ENCODE measurements at places on chromosomes 13 and 19.

GRCh38 chr13:75760131-75761021 lies 124.2 kb downstream of the LMO7 start:
- peak overlapping the region; percentile 28 for H3K4me3 ChIP-seq
- no peaks in the 10 kb centered on the region for H3K36me3 ChIP-seq
- H3K4me1 ChIP-seq = peaks cover 7% of the 10 kb centered on the region
- no peaks in the 10 kb centered on the region for H3K27me3 ChIP-seq

DNA sequence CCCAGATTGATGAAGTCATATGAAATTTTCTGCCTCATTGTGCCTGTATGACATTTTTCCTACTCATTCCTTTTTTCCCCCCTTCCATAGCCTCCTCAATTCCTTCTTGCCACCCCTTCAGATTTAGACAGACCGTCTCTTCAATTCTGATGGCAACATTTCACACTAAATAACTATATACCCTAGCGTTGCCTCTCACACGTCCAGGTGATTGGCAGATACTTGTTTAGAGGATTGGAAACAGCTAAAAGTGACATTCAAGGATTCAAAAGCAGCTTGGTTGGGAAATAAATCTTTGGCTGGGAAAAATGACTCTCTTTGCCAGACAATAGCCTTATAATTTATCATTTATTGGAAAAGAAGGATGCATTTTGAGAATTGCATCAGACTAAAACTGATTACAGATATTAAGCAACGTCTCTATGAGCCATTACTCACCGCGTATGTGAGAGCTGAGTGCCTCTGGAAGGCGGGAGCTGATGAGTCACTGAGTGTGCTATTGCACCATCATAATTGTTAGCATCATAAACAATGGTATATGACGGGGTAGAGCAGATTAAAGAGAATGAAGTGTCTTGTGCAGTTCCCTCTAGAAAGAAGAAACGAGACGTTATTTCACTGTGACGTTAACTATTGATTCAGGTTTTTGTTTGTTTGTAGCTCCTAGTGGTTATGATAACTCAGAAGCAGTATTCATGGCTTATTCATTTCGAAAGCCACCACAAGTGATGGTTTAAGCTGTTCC lies 61.1 kb upstream of the FAM216B start:
- no peaks in the 10 kb centered on the region for H3K36me3 ChIP-seq
- DNase-seq = no peak
- no peaks in the 10 kb centered on the region for H3K27me3 ChIP-seq
- no peak overlapping the region for H3K27ac ChIP-seq
- H3K4me1 ChIP-seq = no peaks in the 10 kb centered on the region
- H3K4me3 ChIP-seq = no peak overlapping the region

- peak overlapping the region; percentile 71 for H3K4me3 ChIP-seq
- no peaks in the 10 kb centered on the region for H3K27me3 ChIP-seq
- H3K36me3 ChIP-seq = peaks cover 25% of the 10 kb centered on the region
Measured at GRCh38 chr19:52007451-52007805, 583 bp downstream of the ZNF615 start.

- H3K4me3 ChIP-seq = no peak overlapping the region
- H3K36me3 ChIP-seq = peaks cover 46% of the 10 kb centered on the region
- H3K27ac ChIP-seq = no peak overlapping the region
- no peak for DNase-seq
- no peaks in the 10 kb centered on the region for H3K4me1 ChIP-seq
Measured at GRCh38 chr13:46747031-46747820, 49.7 kb downstream of the ESD start.

DNA sequence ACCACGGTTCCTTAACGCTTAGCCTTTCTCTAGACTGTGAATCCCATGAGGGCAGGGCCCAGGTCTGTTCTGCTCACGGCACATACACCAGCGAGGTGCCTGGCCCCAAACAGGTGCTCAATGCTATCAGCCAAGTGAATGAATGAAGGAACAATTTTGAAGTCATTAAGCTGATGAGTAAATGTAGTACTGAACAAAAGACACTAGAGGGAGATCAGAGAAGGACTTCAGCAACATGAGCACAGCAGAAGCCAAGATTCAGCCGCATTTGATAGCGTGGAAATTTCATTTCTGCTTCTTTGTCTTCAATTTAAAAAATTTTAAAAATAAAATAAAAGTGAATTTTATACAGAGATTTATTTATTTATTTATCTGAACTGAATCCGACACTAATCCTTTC lies 20.1 kb upstream of the MYO16 start:
- H3K4me3 ChIP-seq = no peak overlapping the region
- H3K27ac ChIP-seq = no peak overlapping the region
- no peaks in the 10 kb centered on the region for H3K4me1 ChIP-seq
- no peak for DNase-seq

- H3K27me3 ChIP-seq = no peaks in the 10 kb centered on the region
- H3K27ac ChIP-seq = no peak overlapping the region
- no peak overlapping the region for H3K4me3 ChIP-seq
- H3K4me1 ChIP-seq = no peaks in the 10 kb centered on the region
Measured at GRCh38 chr13:66794340-66795031, 435.6 kb downstream of the PCDH9 start.

DNA sequence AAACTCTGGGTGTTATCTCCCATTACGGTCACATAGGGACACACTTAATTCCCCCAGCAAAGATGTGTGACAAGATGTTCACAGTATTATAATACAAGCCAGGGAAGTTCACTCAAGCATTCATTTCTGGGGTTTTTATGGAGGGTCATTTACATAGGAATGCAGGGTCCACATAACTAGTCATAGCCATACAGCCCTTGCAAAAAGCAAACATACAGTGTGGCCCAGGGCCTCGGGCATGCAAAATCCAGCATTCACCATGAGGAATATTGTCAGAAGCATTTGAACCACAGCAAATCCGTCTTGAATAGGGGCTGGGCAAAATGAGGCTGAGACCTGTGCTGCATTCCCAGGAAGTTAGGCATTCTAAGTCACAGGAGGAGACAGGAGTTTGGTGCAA lies 13.0 kb upstream of the ZNF460 start:
- DNase-seq = no peak
- H3K27ac ChIP-seq = no peak overlapping the region
- H3K4me3 ChIP-seq = no peak overlapping the region
- peaks cover 30% of the 10 kb centered on the region for H3K36me3 ChIP-seq
- H3K4me1 ChIP-seq = no peaks in the 10 kb centered on the region
- H3K27me3 ChIP-seq = no peaks in the 10 kb centered on the region

GRCh38 chr19:6988257-6988656 lies 33.0 kb downstream of the MBD3L2B start:
- H3K4me1 ChIP-seq = no peaks in the 10 kb centered on the region
- no peaks in the 10 kb centered on the region for H3K27me3 ChIP-seq
- H3K4me3 ChIP-seq = no peak overlapping the region
- H3K27ac ChIP-seq = no peak overlapping the region
- DNase-seq = no peak

DNA sequence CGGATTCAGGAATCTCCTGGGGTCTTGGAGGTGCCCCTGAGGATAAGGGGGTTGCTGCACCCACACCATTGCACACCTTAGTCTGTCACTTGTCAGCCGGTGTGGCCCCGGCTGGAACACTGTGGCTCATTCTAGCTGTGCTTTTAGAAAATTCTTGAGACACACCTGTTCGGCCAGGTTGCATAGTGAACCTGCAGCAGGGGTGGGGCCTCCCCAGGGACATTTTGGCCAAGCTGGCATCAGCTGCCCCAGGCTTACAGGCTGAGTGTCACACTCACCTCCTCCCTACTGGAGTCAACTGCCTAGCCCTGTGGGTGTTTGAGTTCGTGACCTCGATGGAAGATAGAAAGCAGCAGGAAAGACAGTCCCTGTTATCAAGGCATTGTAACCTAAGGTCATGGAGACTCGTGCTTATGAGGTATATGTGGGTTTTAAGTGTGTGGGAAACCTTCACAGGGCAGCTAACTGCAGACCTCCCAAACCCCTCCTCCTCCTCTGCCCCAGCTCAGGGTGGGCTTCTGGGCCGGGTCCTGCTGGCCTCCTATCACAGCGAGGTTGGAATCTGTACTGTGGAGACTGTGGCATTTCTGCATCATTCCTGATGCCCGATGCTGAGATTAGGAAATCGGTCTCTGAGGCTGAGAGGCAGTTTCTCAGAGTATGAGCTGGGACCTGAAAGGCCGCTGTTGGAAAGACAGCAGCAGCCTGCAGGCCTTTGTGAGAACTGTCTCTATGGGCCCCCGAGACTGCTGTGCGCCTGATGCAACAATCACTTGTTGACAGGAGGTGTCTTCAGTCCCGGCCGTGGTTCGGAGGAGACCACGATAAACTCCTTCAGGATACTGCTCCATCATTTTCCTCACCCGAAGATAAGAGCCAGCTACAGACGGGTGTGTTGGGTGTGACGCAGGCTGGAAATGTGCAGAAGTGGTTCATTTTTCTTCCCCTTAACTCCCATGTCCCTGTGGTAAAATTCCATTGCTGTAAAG lies 72.2 kb downstream of the ATP11A start:
- H3K27me3 ChIP-seq = no peaks in the 10 kb centered on the region
- no peak overlapping the region for H3K27ac ChIP-seq
- H3K4me1 ChIP-seq = no peaks in the 10 kb centered on the region
- H3K36me3 ChIP-seq = no peaks in the 10 kb centered on the region
- DNase-seq = no peak

DNA sequence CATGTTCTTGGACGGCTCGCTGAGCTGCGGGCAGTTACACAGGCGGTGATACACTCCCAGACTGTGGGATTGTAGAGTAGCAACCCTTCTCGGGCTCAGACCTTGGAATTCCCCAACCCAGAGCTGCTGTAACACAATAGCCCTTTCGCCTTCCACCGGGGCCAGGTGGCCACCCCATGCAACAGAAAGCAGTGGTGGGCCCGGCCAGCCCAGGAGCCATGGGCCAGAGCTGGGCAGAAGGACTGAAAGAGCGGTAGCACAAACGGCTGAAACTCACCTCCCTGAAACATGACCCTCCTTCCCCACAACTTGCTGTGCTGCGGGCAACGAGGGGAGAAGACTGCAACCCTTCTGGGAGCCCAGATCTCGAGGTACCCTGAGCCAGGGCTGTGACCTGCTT lies 429.0 kb downstream of the SLITRK1 start:
- no peaks in the 10 kb centered on the region for H3K36me3 ChIP-seq
- H3K4me3 ChIP-seq = no peak overlapping the region
- H3K4me1 ChIP-seq = no peaks in the 10 kb centered on the region
- H3K27me3 ChIP-seq = no peaks in the 10 kb centered on the region
- no peak overlapping the region for H3K27ac ChIP-seq

DNA sequence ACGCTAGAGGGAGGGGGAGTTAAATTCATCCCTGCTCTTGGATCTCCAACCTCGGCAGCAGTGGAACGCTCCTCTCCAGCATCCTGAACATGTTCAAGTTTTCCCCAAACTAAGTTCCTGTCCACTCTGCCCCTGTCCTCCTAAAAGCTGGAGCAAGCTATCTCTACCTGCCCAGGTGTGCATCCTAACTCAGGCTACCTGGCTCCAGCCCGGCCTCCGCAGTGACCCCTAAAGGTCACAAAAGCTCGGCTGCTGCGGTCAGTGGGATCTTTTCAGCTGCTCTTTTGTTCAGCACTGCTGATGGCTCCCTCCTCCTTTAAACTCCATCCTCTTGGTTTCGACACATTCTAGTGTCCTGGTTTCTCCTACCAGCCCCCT lies 1.4 kb downstream of the DCUN1D2 start:
- no peak overlapping the region for H3K27ac ChIP-seq
- H3K36me3 ChIP-seq = no peaks in the 10 kb centered on the region
- peak overlapping the region; percentile 89 for H3K4me3 ChIP-seq
- no peaks in the 10 kb centered on the region for H3K27me3 ChIP-seq
- H3K4me1 ChIP-seq = no peaks in the 10 kb centered on the region

GRCh38 chr13:47502166-47502565 lies 498.9 kb downstream of the SUCLA2 start:
- no peak overlapping the region for H3K4me3 ChIP-seq
- no peak for DNase-seq
- H3K27ac ChIP-seq = no peak overlapping the region
- H3K27me3 ChIP-seq = no peaks in the 10 kb centered on the region
- no peaks in the 10 kb centered on the region for H3K4me1 ChIP-seq

GRCh38 chr19:28420811-28421550 lies 792.0 kb downstream of the UQCRFS1 start:
- H3K36me3 ChIP-seq = no peaks in the 10 kb centered on the region
- no peaks in the 10 kb centered on the region for H3K27me3 ChIP-seq
- no peak for DNase-seq
- no peak overlapping the region for H3K27ac ChIP-seq

DNA sequence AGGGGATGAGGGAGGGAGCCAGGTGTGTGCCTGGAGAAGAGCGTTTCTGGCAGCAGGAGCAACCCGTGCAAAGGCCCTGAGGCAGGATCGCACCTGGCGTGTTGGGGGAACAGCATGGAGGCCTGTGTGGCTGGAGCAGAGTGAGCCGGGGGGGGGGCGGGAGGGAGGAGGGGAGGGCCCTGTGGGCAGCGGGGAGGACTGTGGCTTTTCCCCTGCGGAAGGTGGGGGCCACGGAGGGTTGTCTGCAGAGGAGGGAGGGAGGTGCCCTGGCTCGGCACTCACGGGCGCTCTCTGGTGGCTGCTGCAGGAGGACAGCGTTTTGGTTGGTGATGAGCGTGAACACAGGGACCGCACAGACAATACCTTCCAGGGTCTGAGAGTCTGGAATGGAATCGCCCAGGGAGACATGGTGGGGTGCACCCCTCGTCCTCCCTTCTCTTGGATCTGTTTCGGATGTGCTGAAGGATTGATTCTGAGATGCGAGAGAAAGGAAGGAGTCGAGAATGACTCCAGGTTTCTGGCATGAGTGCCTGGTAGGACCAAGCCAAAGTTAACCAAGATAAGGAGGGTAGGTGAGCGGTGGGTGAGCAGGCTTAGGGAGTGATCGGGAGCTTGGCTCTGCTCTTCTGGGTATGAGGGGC lies 6.5 kb downstream of the RAB11B start:
- DNase-seq = no peak
- H3K4me3 ChIP-seq = no peak overlapping the region
